ENCODE measurements at places on chromosomes 16 and 17. TPM values are rescaled to one million over a fixed set of nuclear protein-coding genes. Genes with fewer than 3 reads are reported as not detected.

Gene BIRC5
- 23.5 TPM for total RNA-seq

Gene ARHGDIG
- total RNA-seq, result 1.2 TPM

Gene RFWD3
- 19.4 TPM for total RNA-seq

Gene ITGAX
- 0.34 TPM for total RNA-seq

Gene CCDC92B
- 0.05 TPM for total RNA-seq

Gene TMEM106A
- 2.4 TPM for total RNA-seq

Gene KRTAP1-5
- total RNA-seq, result not detected

Gene TMEM238L
- not detected for total RNA-seq

Gene CCT6B
- 0.28 TPM for total RNA-seq

Gene ANKS4B
- not detected for total RNA-seq

Gene CCL17
- total RNA-seq, result not detected

Gene ANKFN1
- total RNA-seq, result not detected

Gene UBFD1
- 105 TPM for total RNA-seq

Gene GLIS2
- 1.2 TPM for total RNA-seq

Gene ALDOA
- total RNA-seq, result 586 TPM

Gene GPR142
- 0.68 TPM for total RNA-seq

DNA sequence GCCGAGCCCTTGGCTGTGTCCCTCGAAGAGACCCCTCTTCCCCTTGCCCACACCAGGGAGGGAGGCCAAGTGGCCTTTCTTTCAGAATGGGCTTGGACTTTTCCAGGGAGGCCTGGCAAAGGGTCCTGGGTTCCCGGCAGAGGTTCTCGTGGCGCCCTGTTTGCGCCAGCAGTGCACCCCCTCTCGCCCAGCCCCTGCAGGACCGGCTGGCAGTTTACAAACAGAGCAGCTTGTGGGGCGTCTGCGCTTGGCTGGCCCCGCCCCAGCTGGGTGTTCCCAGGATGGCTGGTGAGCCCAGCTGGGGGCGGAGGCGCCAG is 137.8 kb upstream of the CIBAR2 start:
- no peak for DNase-seq

- DNase-seq, result no peak
Observed at GRCh38 chr17:49957350-49957749, 11.6 kb upstream of the DLX4 start.

- DNase-seq, result no peak
Observed at GRCh38 chr16:27446721-27447120, 44.7 kb downstream of the IL21R start.

- no peak for DNase-seq
Observed at GRCh38 chr17:50533720-50534148, 1.2 kb downstream of the EPN3 start.

- DNase-seq, result no peak
Observed at GRCh38 chr16:16075488-16076422, 126.3 kb downstream of the ABCC1 start.

GRCh38 chr17:61279476-61280145 is 120.0 kb upstream of the TBX2 start:
- no peak for DNase-seq

DNA sequence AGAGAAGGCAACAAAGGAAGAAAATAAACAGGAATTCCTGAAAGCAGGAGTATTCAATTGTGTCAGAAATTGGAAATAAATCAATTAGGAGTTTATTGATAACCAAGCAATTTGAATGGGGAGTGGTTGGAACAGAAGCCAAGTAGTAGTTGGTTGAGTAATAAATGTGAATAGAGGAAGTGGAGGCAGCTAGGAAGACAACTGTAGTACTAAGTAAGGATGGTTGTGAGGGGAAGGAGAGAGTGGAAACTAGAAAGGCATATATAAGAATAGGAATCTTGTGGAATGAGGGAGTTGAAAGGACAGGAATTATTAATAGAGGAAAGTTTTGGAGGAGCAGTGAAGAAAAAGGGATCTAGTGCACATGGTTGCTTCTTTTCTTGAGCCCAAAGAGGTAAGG is 34.4 kb downstream of the NFAT5 start:
- DNase-seq, result no peak

GRCh38 chr16:35631261-35631945 is 2172.0 kb downstream of the TP53TG3F start:
- DNase-seq, result no peak

- no peak for DNase-seq
Observed at GRCh38 chr16:57952909-57953308, 18.0 kb downstream of the CNGB1 start.

DNA sequence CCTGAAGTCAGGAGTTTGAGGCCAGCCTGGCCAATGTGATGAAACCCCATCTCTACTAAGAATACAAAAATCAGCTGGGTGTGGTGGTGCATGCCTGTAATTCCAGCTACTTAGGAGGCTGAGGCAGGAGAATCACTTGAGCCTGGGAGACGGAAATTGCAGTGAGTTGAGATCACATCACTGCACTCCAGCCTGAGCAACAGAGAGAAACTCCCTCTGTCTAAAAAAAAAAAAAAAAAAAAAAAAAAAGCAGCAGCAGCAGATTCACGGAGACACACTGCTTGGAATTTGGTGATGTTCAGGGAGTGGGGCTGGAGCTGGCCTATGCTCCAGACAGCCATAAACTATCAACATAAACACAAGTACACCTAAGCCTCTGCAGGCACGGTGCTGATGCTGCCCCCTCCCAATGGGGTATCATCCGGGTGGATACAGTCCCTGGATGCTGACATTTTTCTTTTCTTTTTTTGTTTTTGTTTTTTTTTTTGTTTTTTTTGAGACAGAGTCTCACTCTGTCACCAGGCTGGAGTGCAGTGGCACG is 39.6 kb upstream of the RHOT1 start:
- no peak for DNase-seq

DNA sequence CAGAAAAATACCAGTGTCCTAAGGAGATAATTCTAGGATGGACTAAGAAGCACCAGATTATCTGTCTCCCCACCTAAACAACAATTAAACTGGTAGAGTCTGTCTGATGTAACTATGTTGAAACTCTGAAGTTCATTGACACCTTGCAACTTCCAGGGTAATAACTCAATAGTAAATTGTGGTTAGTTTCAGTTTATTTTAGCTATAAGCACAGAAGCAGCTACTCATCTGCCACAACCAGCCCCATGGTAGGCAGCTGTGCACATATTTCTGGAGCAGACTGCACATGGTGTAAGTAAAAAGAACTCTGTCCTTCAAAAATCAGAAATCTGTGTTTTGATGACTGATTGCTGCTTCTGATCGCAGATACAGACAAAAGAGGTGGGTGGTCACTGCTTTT is 852.1 kb downstream of the CDH11 start:
- no peak for DNase-seq

GRCh38 chr17:71187145-71187878 is 933.5 kb upstream of the SOX9 start:
- no peak for DNase-seq

DNA sequence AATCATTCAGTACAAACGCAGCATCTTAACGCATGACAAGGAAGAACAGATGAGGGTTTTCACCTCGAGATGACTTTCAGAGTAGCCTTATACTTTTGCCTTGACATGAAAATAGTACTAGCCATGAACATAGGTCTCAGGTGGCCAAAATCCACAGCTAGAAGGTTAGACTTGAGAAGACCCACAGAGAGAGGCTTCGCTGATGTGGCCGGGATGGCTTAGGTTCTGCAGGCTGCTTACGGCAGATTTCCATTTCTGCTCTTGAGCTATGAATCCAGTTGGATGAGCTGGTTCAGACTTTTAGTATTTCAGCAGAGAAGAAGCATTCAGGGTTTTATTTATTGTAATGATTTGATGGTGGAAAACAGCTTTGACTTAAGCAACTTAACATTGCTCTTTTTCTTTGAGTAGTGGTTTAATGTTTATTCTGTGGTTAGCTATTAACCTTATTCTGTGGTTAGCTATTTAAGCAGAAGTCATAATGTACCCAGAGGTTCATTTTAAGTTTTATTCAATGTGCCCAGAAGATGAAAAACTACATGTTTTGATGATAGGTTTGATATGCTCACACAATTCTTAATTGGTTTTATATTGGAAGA is 7.6 kb downstream of the KRT24 start:
- DNase-seq, result no peak

DNA sequence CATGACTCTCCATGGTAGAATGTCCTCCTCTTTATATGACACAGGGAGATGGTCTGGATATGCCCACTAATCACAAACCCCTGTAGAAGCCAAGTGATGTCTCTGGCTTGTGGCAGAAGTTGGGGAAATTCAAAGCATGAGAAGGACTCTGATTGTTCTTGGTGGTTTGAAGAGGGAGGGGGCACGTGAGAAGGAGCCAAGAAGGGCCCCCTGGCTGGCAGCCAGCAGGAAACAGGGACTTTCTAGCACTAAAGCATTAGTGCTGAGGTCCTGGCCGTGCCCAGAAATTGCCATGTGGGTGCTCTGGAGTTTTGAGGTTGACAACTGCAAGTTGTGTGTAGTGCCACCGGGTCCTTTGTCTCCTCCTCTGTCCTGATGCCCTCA is 199.9 kb downstream of the LGALS9B start:
- DNase-seq, result peak; percentile 3

- no peak for DNase-seq
Observed at GRCh38 chr17:45200701-45201100, 21.0 kb upstream of the FMNL1 start.
